Stimulated activated naive B cell treated with anti-CD40 and anti-IgM and Interleukin-4, amounts not matched to agents 10 μg/mL and 1 μg/mL and 100 μg/mL, for 72 hours (primary cell): ENCODE measurements at places on chromosomes 5 and 9.

DNA sequence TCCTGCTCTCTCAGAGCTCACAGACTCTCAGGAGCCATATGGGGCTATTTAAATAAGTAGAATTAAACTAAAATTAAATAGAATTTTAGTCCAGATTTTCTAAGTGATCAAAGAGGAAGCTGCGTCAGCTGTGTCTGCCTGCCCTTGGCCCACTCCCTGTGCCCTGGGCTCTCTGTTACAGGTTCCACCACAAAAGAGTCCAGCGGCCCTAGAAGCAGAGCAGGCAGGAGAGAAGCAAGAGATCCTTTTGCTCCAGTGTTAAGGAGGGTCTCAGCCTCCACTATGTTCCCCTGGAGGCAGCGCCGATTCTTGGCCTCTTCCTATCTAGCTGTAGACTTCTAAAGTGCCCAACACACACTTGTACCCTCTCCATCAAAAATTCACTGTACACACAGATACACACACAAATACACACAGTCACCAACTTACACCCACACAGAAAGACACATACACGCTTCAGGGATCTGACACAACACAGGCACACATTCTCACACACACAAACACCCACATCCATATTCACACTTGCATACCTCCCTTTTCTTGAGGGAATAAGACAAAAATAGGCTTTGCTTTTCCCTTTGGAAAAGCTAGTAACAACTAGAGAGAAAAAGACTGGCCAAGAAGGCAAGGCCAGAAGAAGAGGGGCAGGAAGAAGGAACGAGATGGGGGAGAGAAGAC lies 5.5 kb upstream of the TNIP1 start:
- DNase-seq = no peak

DNA sequence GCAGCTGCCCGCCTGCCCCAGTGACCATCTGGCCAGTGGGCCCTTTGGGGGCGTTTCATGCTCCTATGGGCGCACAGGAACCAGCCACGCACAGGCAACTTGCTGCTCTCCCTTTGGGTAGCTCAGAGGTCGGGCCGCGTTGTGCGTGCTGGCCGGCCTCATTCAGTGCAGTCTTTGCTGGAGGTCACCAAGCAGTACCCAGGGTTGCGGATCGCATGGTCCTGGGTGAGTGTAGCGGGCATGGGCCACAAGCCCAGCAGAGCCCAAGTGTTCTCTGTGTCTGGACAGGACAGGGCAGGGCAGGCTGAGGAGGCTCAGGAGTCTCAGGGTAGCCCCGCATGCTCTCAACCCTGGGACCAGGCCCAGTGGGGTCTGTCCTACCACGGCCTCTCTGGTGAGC lies 9.9 kb upstream of the MRNIP start:
- DNase-seq = no peak

DNA sequence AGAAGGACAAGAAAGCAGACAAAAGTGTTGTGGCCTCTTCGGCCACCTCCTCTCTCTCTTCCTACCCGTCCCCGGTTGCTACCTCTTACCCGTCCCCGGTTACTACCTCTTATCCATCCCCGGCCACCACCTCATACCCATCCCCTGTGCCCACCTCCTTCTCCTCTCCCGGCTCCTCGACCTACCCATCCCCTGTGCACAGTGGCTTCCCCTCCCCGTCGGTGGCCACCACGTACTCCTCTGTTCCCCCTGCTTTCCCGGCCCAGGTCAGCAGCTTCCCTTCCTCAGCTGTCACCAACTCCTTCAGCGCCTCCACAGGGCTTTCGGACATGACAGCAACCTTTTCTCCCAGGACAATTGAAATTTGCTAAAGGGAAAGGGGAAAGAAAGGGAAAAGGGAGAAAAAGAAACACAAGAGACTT lies 2.4 kb downstream of the EGR1 start:
- DNase-seq = no peak

- no peak for DNase-seq
Observed at GRCh38 chr5:17801595-17801994, 167.3 kb downstream of the TAF11L14 start.

DNA sequence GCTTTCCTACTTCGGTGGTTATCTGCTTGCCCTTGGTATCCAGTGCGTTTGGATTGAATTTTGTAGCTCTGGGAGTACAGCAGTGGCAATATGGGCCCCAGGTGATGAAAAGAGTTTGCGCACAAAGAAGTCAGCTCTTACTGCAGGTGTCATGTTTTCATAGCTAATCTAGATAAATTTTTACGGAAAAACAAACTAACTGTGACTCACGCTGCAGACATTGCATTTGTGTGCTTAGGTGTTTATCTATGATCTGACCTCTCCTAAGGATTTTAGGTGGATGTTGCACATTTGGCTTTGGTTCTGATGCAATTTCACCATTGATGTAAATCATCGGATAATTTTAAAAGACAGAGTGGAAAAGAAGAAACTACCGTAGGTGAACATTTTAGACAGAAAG lies 92.1 kb downstream of the VCAN start:
- no peak for DNase-seq
